Suppressor macrophage treated with lipopolysaccharide for 4 hours (primary cell): ENCODE measurements at places on chromosomes 13 and 19.

DNA sequence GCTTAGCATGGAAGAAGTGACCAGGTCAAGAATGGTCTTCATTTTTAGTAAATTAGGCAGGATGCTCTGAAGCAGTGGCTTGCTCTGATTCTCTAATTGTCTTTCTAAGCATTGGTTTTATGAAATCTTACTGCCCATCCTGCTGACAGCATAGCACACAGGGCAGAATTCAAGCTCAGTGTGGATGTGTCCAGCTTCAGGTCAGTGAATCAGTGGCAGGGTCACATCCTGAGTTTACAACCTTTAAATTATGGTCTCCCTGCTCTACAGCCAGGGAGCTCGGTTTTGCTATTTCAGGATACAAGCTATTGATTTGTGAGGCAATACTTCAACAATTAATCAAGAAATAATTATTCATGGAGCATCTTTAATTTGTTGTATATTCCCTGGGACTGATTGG, 202.3 kb upstream of the RXFP2 start:
- no peak for DNase-seq

DNA sequence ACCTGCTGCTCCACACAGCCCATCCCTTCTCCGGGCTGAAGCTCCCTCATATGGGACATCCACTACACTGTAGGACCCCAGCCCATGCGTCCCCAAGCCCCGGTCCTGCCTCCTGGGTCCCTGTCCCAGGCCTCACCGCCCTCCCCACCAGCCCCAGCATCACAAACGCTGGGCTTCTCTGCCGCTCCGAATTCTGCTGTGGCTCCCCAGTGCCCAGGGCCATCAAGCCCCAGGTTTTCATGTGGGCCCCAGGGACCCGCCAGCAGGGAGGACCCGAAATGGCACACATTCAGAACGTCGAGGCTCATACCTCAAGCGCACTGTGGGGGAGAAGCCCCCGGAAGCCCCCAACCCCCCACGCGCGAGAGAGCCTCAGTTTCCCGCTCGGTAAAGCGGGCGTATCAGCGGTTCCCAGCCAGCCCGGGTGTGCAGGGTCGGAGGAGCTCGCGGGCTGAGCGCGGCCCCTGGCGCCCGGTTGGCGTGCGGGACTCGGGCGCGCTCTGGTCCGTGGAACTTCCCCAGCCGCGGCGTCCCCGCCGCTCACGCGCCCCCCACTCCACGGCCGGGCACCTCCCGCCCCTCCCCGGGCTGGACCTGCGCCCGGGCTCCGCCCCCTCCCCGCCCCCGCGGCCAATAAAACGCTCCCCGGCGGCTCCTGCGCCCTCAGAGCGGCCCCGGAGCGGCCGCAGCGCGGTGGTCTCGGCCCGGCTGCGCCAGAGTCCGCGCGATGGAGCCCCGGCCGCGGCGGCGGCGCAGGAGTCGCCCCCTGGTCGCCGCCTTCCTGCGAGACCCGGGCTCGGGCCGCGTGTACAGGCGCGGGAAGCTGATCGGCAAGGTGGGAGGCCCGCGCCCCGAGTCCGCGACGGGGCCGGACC, at the start of gene PLK5:
TSS of gene PLK5 (plus strand) at position 666 of the 875 bp plus-strand sequence. CDS start 2,920 bp downstream, outside the sequence.
- DNase-seq, result no peak

DNA sequence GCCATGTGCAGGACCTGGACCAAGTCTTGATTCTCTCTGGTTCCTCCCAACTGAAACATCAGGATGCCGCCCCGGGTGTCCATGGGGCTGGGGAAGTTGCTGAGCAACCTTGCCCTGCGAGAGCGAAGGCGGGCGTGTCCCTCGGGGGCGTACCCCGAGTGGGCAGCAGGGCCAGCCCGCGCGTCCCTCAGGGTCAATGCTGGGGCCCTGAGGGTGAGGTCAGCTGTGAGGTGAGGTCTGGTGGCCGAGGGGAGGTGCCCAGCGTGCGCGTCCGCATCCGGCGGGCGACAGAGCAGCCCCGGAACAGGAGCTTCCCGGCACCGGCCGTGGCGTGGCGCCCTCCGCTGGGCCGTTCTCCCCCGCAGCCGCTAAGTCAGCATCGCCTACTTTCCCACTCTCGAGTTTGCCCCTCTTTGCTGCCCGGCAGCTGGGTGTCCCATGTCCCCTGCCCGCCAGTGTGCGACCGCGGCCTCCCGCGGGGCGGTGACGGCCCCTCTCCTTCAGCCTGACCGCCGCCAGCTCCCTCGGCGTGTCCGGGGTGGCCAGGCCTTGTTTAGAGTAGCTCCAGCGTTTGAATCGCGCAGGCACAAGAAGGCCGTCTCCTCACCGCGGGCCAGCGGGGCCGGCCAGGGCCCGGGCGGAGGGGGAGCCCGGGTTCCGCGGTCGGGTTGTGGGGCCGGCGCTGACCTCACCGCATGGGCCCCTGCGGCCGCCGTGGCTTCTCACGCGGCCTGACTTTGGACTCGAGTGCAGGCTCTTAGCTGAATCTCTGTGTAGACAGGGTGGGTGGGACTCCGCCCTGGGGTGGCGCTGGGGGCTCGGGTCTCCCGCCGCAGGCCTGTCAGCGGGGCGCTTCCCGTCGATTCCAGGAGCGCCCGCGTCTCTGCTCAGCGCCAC, 33.0 kb downstream of the GJA3 start:
- peak; percentile 72 for DNase-seq

DNA sequence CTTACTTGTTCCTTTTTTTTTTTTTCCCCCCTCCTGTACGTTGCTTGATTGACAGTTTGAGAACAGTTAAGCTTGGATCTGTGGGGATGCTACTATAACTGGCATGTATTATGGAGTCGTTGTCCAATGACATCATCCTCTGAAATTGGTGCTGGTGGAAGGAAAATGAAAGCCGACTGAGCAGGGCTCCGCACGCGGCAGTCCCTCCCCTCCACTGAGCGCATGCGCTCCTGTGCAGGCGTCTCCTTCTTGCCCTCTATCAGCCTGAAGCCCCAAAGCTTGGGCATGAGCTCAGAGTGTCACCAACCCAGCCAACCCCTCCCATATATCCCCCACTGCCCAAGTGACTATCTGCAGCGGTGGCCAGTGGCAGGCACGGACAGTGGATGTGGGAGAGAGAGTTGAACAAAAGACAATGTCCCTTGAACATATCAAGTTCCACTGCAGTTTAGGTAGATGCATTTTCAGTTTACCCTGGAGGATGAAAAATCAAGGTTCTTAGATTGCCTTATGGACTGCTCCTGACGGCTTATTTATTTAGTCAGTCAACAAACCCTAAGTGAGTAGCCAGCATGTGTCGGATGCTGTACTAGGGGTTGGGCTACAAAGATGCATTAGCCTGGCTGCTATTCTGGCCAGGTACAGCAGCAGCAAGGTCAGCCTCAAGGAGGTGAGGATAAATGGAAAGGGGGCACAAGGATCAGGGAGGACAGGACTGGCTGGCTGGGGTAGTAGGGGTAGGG, 20.8 kb downstream of the MBNL2 start:
- DNase-seq, result no peak

DNA sequence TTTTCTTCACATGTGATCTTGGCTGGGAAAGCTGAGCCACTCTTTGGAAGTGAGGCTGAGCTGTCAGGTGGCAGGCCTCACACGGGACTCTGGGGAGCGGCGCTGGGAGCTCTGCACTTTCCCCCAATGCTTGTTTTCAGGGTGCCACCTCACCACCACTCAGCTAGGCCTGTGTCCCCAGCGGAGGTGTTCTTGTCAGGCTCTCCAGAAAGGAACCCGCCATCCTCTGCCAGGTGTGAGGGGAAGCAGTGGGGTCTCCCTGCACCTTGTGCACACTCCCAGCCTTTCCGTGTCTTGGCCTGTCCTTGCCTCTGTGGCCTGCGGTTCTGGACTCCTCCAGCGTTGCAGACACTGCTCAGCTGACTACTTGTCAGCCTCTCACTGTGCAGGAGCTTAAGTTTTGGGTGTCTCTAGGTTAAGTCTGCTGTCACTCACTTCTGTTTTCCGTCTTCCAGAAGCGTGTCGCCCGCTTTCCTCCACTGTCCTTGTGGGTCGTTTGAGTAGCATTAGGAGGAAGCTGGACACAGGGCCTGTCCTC, 51.9 kb downstream of the GGACT start:
- DNase-seq, result no peak
